ENCODE measurements at places on chromosomes 7 and 10.

DNA sequence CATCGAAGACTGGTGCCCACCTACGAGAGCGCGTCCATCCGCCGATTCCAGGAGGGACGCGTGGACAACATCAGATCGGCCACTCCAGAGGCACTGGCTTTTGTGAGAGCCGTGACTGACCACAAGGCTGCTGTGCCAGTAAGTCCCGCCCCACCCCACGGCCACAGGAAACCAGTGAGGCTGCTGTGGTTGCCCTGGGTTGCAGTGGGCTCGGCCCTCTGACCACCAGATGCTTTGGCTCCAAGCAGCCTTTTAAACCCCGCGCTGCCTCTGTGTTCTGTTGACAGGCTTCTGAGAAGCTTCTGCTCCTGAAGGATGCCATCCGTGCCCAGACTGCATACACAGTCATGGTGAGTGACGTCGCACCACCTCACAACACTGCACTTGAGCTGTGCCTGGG lies 24.4 kb upstream of the C10orf53 start:
- no peak for DNase-seq

DNA sequence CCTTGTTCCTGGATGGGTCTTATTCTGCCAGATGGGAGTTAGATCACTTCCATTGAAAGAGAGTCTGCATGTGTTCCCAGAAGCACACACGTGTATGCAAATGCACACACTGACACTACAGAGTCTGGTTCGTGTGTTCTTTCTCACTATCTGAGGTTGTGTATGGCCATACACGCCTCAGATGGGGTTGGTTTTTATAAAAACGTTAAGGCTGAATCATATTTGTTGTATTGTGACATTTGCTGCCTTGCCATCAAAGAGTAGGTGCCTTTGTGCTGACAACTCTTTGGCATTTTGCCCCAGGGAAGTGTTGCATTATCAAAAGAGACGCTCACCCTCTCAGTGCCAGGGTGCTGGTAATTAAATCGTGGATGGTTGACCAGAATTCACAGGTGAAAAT lies 37.7 kb upstream of the HDAC9 start:
- no peak for DNase-seq

DNA sequence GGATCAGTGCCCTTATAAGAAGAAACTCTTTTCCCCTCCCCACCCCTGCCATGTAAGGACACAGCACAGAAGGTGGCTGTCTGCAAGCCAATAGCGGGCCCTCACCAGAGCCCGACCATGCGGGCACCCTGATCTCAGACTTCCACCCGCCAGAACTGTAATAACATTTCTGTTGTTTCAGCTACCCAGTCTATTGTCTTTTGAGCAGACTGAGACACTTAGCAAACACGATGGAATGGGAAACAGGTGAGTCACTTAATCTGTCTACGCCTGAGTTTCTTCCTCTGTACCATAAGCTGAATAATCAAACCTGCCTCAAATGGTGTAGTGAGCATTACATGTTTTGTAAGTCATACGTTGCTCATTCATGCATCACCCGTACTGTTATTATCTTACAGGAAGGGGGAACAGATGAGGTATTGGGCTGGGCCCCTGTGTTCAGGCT lies 58.2 kb downstream of the STRA8 start:
- peak; percentile 97 for DNase-seq

- no peak for DNase-seq
These were observed 212.5 kb downstream of the EMX2 start for GRCh38 chr10:117754770-117755658.

GRCh38 chr10:11846542-11846941 lies 23.4 kb downstream of the PROSER2 start:
- no peak for DNase-seq

- no peak for DNase-seq
These were observed 294.3 kb downstream of the CTNNA3 start for GRCh38 chr10:67401711-67402110.

GRCh38 chr7:82567841-82568240 lies 124.3 kb upstream of the CACNA2D1 start:
- DNase-seq: no peak

DNA sequence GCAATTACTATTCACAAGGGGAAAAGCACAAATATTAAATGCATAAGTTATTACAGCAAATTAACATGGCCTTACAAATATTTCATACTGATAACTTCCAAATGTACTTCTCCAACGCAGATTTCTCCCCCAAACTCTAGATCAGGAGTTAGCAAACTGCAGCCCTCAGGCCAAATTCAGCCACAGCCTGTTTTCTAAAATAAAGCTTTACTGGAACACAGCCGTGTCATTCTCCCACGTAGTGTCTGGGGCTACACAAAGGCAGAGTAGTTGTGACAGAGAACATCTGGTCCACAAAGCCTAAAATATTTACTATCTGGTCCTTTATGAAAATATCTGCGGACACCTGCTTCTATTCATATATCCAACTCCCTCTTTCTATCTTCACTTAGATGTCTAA lies 151.8 kb upstream of the AHR start:
- no peak for DNase-seq

GRCh38 chr7:155806096-155806871 lies 6.0 kb downstream of the SHH start:
- no peak for DNase-seq

DNA sequence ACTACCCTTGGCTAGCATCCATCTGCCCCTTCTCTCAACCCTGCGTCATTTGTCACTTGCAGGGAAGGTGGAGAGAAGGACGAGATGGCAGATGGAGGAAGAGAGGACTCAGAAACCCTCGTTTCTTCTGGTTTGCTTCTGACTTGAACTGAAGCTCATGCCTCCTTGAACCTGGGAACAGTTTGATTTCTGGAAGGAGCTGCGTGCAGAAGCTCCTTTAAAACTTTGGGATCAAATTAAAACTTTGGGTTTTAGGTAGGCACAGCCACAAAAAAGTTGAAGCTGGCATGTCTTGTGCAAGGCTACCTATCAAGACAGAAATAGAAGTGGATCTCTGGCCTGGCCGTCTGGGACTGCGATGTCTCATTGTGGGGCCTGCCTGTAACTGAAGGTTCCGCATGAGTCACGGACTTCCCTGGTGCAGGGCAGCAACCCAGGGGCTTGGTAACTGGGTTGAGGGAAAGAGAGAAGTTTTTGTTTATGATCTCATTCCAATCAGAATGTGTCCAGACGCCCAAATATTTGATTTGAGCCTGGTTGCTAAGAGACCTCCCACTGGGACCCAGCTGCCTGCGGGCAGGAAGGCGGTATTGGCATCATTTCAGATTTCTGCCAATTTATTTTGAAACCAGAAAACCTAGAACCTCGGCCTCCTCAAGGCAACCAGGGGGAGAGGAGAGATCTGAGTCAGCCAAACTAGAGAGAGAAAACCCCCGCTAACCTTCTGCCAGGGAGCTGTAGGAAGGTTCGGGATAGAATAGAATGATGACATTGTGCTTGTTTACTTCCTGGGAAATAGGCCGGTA lies 15.8 kb upstream of the CAMK1D start:
- peak; percentile 43 for DNase-seq

- no peak for DNase-seq
These were observed 24.9 kb downstream of the SFR1 start for GRCh38 chr10:104146882-104147281.

- no peak for DNase-seq
These were observed 7.3 kb downstream of the ATP6V1F start for GRCh38 chr7:128869944-128870285.

GRCh38 chr10:3813267-3813666 lies 28.3 kb upstream of the KLF6 start:
- DNase-seq: no peak

DNA sequence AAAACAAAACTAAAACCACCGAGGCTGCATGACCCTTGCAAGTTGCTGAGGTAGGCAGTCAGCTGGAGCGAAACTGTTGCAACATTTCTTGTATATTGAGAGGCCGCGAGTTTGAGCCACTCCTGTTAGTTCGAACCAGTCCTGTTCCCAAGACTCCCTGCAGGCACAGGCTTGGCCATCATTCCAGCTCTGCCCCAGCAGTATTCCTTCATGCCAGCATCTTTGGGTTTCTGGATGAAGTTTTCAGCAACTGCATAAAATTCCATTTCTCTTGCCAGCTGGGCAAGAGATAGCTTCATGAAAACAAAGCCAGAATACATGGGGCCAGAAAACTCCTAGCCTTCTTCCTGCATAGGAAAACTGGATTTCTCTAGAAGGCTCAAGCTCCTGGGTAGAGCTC lies 207.6 kb downstream of the FRMD4A start:
- DNase-seq: no peak

DNA sequence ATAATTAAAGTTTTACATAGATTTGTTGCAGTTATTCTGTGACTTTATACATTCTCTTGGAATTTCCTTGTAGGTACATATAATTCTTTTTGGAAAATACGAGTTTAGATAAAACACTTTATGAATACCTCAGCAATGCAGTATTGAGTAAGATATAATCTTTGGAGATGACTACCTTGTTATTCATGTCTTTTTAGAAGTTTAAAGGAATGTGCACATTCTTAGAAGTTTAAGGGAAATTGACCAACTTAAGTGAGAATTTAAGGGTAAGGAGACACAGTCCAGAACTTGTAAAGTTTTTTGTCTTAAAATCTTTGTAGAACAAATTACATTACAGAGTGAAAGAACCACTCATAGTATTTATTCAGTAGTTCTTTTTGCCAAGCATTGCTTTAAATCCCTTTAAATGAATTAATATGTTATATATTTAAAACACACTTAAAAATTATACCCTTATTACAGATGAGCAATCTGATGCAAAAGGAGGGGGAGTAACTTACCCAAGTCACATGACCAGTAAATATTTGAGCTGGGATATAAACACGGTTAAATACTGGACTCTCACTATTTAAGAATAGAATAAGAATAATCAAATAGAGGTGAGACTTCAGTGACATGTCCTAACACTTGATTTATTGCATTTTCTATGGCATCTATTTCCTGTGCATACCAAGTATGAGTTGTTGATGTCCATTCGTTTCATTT lies 139.5 kb upstream of the FERD3L start:
- DNase-seq: no peak

DNA sequence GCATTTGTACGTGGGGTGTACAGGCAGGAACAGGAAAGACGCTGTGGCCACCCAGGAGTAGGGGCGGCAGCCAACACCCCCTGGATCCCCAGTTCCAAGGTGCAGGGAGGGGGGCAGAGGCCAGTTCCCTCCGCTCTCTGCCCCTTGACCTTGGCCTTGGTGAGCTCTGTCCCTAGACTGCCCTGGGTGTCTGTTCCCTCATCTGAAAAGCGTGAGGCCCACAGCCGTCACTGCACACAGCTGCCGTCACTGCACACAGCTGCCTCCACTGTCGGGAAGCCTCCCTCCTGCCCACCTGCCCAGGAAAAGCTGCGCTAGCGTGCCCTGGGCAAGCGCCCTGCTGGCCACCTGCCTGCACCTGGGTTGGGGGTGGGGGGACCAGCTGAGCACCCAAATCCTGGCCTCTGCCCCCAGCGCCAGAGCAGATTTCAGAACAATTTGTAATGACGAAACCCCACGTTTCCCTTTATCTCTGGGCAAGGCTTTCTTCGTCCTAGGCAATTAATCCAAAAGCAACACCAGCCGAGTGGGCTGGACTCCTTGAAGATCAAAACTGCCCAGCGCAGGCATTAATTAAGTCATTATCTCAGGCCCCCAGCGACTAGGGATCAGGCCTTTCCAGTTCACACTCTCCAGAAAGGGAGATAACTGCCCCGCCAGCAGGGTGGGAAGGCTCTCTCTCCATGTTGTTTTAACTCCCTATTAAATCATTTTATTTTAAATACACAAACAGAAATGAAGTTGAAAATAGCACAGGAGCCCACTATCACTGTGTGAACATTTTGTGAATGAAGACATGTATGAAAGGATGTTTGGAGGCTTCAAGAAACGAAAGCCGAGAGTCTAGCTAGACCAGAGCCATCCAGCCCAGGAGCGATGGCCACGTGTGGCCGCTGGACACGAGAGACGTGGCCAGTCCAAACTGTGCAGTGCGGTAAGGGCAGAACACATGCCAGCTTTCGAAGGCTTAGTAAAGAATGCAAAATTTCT lies 4.0 kb upstream of the PDGFA start:
- DNase-seq: no peak

DNA sequence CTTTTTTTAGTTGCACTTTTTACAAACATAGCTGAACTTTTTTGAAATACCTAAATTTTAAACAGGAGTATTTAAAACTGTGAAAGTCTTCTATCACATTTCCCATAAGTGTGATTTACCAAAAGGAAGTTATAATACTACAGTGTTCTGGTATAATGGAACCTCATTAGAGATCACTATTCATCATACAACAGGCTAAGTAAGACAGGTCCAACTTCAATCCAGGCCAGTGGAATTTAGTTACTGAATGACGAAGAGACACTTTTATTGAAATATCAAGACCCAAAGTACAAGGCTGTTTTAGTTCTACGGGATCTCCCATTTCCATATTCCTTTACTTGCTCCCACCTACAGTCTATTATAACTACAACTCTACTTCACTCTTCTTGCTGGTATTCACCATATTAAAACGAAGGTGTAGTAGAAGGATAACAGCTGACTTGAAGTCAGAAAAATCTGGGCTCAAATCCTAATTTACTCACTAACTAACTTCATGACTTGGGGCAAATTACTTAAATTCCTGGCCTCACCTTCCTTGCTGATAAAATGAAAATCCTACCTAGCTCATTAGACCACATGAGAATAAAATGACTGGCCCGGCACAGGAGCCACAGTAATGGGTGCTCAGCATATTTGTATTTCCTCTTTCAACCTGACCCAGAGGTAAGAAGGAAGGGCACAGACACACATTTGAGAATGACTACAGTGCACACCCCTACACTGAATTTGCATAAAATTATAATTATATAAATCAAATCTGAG lies 21.6 kb downstream of the GPAM start:
- no peak for DNase-seq

GRCh38 chr7:53246957-53247356 lies 211.5 kb downstream of the POM121L12 start:
- peak; percentile 70 for DNase-seq

GRCh38 chr7:42227936-42228591 lies 8.9 kb downstream of the GLI3 start:
- no peak for DNase-seq

- DNase-seq: no peak
These were observed 99.8 kb downstream of the TCF7L2 start for GRCh38 chr10:113049881-113050280.

GRCh38 chr7:70587739-70588138 lies 544.2 kb upstream of the GALNT17 start:
- no peak for DNase-seq

DNA sequence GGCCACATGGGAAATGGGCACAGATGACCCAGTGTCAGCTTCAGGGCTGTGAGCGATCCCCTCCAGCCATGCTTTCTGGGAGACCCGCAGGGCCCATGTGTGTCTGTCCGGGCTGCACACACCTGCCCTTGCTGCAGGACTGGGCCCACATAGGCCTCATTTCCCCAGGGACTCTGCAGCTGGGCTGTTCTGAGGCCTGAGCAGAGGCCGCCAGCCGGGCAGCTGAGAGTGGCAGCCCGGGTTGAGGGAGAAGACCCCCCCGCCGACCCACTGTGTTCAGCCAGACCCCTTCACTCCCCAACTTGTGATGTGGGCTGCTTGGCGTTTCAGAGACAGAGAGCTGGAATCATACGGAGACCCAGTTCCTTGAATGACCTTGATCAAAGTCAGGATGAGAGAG lies 50.1 kb upstream of the DPYSL4 start:
- DNase-seq: no peak

- DNase-seq: no peak
These were observed 648.3 kb downstream of the TNS3 start for GRCh38 chr7:46933596-46933995.

Measured in kidney capillary endothelial cell (primary cell).